CD14-positive monocyte (primary cell): ENCODE measurements at places on chromosomes 7 and 10.

DNA sequence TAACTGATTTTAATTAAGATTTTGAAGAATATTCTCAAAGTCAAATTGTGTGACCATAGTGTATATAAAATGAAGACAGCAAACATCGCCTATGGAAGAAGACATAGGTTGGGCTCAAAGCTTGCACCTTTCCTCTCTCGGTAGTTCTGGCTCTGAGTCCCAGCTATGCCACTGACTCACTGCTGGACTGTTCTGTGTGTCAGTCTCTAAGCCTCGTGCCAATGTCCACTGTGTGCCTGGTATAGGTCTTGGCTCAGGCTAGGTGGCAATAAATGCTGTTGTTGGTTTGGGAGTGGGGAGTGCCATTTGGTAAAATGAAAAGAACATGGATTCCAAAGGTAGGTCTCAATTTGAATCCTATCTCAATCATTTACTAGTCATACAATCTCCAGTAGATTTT, 137.5 kb upstream of the RHEB start:
- no peak for DNase-seq

GRCh38 chr10:21692916-21693315, 158.9 kb downstream of the MLLT10 start:
- DNase-seq: no peak

- DNase-seq: no peak
These were observed 8.5 kb downstream of the SAP25 start for GRCh38 chr7:100565133-100565571.

DNA sequence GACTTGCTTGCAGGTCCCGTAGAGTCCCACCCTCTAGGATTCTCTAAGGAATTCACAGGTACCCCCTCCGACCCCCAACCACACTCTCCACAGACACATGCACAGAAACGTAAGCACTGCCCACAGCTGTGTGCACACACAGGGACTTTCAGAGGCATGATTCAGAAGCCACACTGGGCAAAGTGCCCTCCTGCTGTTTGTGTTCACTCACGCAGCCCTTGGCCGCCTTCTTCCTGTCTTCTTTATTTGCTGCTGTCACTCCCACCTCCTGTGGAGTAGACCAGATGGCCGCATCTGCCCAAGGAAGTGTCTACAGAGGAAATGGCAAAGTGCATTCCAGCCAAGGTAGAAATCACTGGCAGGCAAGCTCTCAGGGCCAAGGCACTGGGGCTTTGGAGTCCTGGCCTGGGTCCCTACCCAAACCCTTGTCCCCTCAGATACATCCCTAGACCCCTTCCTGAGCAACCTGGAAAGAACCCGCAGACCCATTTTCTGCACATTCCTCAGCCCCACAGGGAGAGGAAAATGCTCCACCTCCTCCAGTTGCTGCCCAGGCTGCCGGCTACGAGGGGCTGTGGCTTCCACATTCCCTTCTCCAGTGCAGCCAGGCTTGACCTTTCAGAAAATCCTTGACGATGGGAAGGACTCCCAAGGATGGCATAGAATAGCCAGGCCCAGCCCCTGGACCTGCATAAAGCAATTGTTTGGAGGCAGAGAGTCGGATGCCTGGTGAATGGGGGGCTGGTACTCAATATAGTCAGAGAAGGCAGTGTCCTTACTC, 21.6 kb upstream of the GIMAP8 start:
- DNase-seq: peak; percentile 75

GRCh38 chr10:129038522-129038921, 428.5 kb upstream of the MGMT start:
- DNase-seq: no peak

DNA sequence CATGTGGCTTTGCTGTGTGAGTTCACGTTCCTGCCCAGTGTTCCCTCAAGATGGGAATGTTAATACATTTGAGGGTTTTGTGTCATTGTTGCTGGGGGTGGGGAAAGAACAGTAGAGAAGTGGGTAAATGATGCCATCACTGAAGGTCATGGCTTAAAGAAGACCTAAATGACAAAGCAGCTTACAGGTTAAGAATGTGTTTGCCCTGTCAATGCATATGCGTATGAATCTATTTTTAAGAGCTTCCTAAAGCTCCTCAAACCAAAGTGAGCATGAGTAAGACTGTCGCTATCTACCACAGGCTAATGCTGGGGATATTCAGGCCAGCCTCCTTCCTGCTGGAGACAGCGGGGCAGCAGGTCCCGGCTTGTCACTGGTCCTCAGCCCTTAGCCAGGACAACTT, 162.9 kb downstream of the CREB5 start:
- DNase-seq: no peak

DNA sequence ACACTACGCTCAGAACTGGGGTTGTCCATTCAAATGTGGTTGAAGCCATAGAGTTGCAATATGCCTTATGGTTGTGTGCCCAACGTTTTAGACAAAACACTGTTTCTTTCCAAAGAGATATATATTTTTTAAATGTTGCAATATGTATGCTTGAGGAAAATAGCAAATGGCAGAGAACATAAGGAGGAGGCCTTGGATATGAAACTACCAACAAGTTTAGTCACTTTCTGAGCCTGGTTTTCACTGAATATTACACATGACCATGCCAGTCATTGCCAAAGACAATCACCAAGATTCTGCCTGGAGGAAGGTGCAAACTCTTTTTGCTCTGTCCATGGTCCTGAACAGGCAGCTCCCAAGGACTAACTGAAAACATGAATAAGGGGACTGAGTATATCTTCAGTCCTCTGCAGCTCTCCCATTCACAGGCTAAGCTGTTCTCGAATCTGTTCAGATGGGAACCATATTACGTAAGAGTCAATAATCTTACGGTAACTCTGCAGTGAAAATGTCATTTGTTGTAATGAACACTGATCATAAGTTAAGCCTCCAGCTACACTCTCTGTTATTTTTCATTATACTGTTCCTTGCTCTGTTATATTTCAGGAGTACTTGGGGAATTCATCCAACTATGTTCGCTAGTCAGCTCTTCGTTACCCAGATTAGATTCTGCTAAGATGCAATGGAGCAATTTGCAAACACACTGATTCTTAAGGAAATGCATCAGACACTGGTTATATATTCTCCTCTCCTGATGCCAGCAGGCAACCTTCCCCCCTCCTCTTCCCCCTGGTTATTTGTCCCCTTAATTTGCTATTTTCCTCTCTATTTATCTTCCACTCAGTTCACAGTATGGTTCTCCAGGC, 90.7 kb upstream of the C1QL3 start:
- no peak for DNase-seq

DNA sequence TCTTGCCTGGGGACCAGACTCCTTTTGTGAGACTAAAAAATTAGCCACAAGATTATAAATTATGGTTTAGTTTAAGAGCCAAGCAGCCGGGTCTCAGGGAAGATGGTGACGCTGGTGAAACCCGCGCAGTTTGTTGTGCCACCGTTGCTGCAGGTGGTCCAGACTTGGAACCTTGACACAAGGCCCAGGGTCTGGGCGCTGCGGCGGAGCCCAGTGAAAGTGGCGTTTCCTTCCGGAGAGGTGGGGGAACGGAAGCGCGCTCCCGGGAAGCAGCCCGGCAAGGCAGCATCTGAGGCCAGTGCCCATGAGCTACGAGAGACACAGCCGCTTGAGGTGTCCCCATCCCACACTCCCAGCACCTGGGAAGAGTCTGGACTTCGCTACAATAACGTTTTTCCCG, 131.6 kb downstream of the SKIDA1 start:
- DNase-seq: no peak

DNA sequence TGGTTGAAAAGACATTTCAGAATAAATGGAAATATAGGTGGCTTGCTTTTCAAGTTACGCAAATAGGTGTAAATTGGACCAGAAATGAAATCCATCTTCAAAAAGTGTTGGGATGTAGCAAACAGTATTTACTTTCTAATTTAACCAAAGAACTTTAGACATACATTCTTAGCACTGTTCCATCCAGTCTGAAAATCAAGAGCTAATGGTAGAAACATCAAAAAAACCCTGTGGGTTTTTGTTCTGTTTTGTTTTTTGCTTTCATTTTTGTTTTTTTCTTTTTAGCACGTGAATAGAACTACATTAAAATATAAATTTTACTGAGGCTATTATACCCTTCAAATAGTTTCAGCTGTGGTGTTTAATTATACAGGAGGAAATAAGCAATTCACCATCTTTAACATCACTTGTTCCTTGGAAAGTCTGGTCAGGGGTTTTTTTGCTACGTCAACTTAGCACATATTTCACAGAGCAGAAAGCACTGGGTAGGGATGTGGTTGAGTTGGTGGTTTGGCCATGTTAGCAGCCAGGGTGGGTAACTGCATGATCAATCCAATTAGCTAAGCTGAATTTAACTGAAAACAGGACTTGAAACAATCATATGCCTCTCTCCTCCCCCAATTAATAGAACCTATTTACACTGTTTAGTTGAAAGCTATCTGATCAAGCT, 275.4 kb upstream of the PFKP start:
- no peak for DNase-seq

GRCh38 chr10:79298403-79299244, 48.6 kb upstream of the PPIF start:
- DNase-seq: peak; percentile 94

DNA sequence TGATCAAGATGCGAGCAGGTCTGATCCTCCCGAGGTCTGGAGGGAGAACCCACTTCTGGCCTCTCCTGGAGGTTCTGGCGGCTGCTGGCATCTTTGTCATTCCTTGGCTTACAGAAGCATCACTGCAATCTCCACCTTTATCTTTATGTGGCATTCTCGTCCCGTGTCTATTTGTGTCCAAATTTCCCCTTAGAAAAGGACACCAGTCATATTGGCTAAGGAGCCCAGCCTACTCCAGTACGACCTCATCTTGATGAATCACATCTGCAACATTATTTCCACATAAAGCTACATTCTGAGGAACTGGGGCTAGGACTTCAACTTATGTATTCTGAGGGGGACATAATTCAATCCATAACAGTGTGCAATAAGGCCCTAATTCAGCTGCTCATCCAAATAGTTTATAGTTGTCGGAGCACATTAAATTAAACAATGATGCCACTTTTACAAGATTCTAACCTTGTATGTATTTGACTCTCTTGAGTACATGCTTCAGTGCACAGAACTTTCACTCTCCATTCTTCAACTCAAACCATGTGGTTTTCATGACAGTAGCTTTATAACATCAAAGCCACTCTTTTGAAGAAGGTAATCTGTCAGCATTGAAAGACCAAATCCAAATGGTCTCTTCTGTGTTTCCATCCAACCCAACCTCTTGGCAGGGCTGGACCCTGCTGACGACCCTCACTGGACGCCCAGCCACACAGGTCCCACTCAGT, 86.2 kb upstream of the DDC start:
- DNase-seq: no peak

DNA sequence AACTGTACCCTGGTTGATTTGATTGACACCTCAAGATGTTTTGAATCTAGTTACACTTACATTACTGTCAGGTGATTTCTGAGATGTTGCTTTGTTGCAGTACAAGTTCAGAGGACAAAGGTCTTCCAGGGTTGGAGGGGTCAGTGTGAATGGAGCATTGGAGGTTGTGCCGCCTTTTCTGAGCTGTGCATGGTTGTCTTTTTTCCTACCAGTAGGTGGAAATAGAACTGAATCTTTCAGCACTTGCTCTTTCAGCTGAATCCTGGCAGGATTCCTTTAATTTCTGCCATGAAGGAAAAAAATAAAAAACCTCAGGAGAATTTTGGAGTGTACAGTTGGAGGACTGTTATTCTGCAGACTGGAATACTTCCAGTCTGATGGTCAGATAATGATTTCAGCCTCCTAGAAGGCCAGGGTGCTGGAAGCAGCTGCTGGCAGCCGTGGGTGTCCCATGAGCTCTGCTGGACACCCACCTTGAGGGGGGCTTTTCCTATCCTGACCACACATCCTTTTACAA, 82.7 kb downstream of the PLCE1 start:
- no peak for DNase-seq

- DNase-seq: no peak
These were observed 50.5 kb upstream of the YAE1 start for GRCh38 chr7:39515534-39516228.

DNA sequence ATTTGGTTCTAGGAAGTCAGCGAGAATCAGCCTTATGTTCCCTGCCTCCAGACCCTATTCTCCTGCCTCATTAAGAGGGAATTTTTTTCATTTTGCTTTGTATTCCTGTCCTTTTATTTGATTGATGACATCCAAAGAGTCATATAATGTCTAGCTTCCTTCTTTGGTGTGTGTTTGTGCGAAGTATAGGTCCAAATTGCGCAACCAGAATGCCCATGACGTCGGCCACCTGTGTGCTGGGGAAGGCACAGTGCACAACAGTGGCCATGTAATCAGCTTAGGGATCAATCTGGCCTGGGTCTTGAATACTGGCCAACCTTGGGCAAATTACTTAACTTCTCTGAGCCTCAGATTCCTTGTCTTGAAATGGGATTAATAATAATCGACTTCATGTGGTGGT, 206.2 kb downstream of the VTI1A start:
- DNase-seq: no peak

DNA sequence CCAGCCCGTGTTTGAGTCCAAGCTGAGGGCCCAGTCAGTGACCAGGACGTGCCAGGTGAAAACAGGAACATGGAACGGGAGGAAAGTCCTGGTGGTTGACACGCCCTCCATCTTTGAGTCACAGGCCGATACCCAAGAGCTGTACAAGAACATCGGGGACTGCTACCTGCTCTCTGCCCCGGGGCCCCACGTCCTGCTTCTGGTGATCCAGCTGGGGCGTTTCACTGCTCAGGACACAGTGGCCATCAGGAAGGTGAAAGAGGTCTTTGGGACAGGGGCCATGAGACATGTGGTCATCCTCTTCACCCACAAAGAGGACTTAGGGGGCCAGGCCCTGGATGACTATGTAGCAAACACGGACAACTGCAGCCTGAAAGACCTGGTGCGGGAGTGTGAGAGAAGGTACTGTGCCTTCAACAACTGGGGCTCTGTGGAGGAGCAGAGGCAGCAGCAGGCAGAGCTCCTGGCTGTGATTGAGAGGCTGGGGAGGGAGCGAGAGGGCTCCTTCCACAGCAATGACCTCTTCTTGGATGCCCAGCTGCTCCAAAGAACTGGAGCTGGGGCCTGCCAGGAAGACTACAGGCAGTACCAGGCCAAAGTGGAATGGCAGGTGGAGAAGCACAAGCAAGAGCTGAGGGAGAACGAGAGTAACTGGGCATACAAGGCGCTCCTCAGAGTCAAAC, 5.2 kb downstream of the GIMAP5 start:
- no peak for DNase-seq

GRCh38 chr7:121178452-121178851, 150.3 kb upstream of the WNT16 start:
- DNase-seq: no peak

DNA sequence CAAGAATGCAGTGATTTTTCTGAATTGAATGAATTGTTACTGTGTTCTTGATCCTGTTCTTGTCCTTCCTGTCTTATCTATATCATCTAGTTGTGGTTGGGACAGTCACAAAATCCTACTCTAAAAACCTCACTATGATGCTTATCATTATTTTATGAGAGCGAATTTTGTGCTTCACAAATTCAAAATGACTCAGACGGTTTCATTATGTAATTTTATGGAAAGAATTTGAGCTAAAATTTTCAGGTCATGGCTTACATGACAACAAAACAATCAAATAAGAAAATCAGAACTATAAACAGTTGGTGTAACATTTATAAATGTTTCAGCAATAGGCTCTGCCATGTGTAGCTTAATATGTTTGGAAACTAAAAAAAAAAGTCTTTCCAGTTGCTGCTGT, 6.9 kb downstream of the PRKAR2B start:
- DNase-seq: no peak

GRCh38 chr10:71974489-71975021, 10.4 kb downstream of the CHST3 start:
- DNase-seq: no peak
